ENCODE measurements at places on chromosomes 13 and 19.

- DNase-seq = no peak
Measured at GRCh38 chr19:4367781-4368127, 24.4 kb downstream of the MPND start.

- no peak for DNase-seq
Measured at GRCh38 chr13:35498231-35498630, 21.7 kb upstream of the MAB21L1 start.

GRCh38 chr13:114048443-114048842 lies 74.6 kb upstream of the C13orf46 start:
- DNase-seq = no peak

- peak; percentile 93 for DNase-seq
Measured at GRCh38 chr19:12564016-12564664, 12.9 kb upstream of the ZNF564 start.

DNA sequence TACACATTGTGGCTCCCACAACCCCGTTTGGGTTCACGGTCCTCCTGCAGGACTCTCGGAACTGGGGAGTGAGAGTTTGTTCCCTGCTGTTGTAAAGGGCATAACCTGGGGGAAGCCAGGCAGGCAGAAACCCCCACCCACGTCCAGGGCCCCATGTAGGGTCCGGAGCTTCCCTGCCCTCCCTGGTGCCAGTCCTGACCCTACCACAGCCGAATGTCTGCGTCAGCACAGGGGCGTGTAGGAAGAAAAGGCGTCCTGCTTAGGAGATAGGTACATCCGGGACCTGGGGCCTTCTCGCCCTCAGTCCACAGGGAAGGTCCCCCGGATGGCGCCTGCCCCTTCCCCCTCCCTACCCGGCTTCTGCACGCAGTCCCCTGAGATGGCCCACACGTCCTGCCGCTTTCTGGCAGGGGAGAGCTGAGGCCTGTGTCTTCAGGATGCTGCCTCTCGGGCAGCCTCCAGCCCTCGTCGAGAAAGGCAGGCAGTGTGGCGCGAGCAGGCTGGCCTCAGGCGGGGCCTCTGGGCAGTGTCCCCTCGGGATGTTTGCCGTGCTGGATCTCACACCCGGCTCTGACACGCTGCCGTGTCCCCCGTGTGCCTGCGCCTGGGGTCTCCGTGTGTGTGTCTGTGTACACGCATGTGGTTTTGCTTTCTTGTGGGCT lies 19.1 kb downstream of the CSNK1G2 start:
- DNase-seq = no peak

- no peak for DNase-seq
Measured at GRCh38 chr13:73910733-73911132, 223.5 kb downstream of the KLF12 start.

DNA sequence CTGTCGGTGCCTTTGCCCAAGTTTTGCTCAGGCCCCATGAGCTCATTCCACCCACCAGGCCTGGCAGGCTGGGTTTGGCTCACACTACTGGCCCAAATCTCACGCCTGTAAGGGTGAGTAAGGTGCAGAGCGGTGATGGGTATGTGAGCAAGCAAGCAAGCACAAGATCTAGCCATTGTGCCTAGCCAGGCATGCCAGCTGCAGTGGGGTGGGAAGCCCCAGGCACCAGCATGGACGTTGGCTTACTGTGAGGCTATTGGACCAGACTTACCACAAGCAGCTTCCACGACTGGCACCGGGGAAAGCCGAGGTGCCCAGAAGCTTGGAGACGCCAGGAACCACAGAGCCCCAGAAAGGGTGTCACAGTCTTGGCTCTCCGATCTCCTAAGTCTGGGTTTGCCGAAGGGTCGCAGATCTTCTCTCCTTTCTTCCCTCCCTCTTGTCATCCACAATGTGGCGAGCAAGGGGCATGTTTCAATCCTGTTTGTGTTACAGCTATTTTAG lies 2659.4 kb upstream of the PCDH20 start:
- DNase-seq = no peak

DNA sequence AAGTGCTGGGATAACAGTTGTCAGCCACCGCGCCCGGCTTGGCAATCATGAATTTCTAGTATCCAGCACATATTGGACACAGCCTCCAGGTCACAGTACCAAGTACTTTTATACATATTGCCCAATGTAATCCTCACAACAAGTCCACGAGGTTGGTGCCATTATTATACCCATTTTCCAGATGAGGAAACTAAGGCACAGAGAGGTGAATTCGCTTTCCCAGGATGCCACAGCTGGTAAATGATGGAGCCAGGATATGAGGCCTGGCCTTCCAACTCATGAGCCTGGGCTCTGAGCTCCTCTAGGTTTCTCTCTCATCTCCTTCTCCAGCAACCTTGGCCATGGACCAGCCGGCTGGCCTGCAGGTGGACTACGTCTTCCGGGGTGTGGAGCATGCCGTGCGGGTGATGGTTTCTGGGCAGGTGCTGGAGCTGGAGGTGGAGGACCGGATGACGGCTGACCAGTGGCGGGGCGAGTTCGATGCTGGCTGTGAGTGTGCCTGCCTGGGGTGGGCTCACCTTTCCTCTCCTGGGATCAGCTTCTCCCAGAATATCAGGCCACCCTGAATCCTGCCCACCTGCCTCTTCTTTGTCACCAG lies 7.5 kb downstream of the CCDC61 start:
- DNase-seq = no peak

DNA sequence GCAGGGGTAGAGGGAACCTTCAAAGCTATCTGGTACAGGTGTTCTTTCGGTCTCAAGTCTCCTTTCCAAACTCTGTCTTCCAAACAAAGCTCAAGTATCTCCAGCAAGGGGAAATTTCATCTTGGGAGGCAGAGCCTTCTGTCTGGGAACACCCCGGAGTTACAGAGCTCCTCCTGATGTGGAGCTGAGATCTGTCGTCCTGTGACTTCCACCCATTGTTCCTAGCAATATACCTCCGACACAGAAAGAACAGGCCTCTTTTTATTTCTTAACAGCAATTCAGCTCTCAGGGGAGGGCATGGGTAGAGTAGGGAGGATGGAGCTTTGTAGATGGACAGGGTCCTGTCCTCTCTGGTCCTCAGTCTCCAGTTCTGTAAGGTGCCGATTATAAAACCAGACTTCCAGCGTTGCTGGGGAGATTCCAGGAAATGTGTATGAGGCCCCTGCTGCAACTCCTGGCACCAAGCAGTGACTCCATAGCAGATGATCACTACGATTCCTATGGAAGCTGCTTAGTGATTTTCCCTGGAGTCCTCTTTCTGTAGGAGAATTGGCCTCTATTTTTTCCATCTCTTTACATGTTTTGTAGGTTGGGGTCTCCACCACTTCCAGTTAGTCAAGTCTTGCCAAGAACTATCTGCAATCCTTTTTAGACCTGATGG lies 56.0 kb upstream of the ARGLU1 start:
- no peak for DNase-seq

GRCh38 chr19:22935151-22935550 lies 67.8 kb downstream of the ZNF728 start:
- DNase-seq = no peak

DNA sequence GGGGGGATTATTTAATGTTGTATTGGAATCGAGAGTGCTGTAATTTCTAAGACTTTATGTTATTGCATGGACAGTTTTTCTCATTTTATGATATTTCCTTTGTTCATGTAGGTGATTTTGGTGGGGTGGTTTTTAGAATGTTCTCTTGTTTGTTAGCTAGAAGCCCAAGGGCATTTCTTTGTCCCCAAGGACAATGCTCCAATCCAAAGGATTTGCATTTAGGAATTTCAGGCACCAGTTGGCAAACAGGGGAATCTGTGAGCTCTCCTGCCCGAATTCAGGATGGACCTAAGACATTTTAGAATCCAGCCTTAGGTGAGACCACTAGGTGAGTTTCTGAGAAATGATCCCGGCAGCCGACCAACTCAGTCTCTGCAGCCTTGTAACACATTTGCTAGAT lies 324.9 kb downstream of the KCNRG start:
- DNase-seq = no peak

GRCh38 chr19:10361569-10362011 lies 18.8 kb downstream of the TYK2 start:
- DNase-seq = no peak

- no peak for DNase-seq
Measured at GRCh38 chr13:87333599-87333998, 337.6 kb upstream of the SLITRK5 start.

GRCh38 chr19:952049-952679 lies 26.3 kb downstream of the ARID3A start:
- DNase-seq = no peak

DNA sequence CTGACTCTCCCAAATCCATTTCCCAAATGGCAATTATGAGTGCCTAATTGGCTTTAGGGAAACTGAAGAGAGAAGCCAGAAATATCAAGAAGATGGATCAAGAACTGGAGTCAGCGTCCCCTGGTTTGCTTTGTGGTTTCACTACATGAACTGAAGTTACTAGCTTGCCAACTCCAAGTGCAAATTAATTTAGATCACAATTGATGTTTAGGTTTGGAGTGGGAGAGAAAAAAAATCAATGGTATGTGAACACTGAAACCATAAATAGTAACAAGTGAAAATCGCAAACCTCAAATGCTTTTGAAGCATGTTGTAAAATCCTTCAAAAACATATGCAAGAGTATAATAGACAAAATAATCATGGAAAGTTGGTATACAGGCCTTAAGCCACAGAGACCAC lies 1528.6 kb upstream of the SLC10A2 start:
- DNase-seq = no peak

DNA sequence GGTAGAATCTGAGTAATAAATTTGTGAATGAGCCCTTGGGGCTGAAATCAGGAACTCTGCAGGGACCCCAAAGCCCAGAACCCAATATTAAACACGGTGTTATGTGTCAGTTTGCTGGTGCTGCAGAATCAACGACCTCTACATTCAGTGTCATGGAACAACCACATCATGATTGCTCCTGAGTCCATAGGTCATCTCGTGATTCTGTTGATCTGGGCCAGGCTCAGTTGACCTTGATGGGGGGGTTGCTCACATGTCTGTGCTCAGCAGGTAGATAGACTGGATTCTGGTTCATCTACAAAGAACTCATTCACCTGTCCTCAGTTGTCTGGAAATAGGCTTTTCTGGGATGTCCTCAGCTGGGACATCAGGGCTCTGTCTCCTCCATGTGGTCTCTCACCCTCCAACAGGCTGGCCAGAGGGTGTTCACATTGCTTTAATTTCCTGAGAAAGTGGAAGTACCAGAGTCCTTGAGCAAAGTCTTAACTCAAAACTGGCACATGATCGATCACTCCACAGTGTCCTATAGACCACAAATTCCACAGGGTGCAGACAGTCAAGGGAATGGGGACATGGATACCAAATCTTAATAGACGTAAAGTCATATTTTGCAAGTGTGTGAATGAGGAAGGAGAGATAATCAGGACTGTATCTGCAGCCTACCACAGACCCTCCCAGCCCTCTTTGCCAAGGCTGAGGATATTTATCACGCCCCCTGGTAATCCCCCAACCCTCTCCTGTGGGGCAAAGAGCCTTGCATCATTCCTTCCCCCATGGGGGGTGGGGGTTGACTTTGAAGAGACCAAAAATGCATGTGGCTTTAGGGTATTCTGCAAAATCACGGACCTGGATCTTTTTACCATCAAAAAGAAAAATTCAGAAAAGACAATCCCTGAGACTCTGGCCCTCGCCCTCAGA lies 39.3 kb upstream of the IGFL1 start:
- DNase-seq = no peak

GRCh38 chr19:1453525-1454364 lies 3.8 kb downstream of the APC2 start:
- no peak for DNase-seq

- DNase-seq = no peak
Measured at GRCh38 chr13:22311734-22312404, 641.0 kb downstream of the FGF9 start.

DNA sequence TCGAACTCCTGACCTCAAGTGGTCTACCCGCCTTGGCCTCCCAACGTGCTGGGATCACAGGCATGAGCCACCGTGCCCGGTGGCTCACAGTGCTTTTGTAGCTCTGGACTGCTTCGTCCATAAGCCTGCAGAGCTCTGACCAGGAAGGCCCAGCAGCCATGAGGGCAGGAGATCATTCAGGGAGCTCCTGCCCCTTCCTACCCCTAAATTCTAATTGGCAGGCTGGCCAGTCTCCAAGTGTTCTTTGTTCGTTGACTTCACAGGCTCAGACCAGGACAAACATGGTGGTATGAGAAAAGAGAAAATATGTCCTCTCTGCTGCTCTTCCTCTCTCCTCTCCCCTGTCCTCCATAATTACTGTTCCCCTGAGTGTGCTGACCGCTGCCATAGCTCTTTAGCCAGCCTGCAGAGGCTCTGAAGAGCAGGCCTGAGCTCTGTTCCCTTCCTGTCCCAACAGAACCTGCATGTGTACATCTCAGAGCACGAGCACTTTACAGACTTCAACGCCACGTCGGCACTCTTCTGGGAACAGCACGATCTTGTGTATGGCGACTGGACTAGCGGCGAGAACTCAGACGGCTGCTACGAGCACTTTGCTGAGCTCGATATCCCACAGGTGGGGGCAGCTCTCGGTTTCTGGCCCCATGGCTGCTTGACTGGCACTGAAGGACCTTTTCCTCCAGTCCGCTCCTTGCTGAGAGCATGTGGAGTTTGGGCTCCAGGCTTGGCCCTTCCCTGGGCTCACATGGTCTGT lies 19.0 kb downstream of the CLPTM1 start:
- DNase-seq = no peak

- no peak for DNase-seq
Measured at GRCh38 chr19:57192077-57192420, 749 bp downstream of the ZNF264 start.

DNA sequence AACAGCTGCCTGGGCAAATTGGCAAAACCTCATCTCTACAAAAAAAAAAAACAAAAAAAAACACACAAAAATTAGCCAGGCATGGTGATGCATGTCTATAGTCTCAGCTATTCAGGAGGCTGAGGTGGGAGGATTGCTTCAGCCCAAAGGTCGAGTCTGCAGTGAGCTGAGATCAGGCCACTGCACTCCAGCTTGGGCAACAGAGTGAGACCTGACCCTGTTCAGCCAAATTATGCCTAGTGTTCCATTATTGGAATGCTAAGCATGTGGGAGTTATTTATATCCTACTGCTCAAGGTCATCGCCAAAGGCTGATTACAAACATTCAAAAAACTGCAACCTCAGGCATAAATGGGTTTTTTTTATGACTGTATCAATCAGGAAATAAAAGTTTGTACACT lies 1251.0 kb upstream of the PCDH9 start:
- no peak for DNase-seq

GRCh38 chr13:106047859-106048258 lies 487.6 kb downstream of the EFNB2 start:
- DNase-seq = no peak

DNA sequence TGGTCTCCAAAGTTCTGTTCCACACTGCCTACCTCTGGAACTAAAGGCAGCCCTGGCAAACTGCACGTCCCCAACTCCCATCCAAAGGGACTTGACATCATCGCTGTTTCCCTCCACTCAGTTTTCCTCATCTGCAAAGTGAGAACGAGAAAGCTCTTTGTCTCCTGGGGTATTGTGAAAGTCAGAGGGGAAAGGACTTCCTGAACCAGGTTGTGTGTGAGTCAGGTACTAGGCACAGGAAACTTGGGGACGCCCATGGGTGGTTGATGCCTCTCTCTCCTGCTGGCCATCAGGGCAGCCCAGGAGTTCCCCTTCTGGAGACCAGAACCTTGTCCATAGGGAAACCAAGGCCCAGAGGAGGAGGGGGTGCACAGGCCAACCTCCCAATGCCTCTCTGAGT lies 4.7 kb downstream of the CRLF1 start:
- no peak for DNase-seq

Measured in stimulated activated CD4-positive, alpha-beta T cell treated with anti-CD3 and anti-CD28 coated beads, Interleukin-4, amount 100 ng/mL, for 1 hour (primary cell).